Glutamatergic neuron (in vitro differentiated cells): ENCODE measurements at places on chromosomes 13 and 19.
A peak's percentile ranks its signal among the peaks of the same experiment; 100 is the strongest.

DNA sequence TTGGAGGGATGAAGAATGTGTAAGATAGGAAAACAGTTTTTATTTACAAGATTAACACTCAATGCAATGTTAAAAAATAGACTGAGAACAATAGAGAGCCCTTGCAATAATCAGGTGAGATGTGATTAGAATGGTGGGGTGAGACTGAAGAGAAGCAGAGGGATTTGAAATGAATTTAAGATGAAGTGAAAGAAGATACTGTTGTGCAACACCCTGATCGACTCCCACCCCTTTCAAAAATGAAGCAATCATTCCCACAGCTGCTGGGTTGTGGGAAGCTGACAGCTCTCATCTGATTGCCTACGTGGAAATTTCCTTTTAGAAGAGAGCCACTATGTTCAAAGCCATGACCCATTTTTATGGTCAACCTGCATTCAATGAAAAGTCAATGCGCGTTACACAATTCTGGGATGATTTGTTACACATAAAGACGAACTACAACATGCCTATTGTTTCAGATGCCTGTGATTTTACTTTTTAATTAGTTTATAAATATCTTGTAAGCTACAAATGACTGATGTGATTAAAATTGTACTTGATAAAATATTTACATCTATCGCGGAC is 1374.8 kb downstream of the PCDH9 start:
- DNase-seq, result no peak
- peaks cover 31% of the 10 kb centered on the region for H3K4me1 ChIP-seq
- H3K27me3 ChIP-seq, result no peaks in the 10 kb centered on the region
- peak overlapping the region; percentile 4 for H3K27ac ChIP-seq
- no peak overlapping the region for H3K4me3 ChIP-seq

DNA sequence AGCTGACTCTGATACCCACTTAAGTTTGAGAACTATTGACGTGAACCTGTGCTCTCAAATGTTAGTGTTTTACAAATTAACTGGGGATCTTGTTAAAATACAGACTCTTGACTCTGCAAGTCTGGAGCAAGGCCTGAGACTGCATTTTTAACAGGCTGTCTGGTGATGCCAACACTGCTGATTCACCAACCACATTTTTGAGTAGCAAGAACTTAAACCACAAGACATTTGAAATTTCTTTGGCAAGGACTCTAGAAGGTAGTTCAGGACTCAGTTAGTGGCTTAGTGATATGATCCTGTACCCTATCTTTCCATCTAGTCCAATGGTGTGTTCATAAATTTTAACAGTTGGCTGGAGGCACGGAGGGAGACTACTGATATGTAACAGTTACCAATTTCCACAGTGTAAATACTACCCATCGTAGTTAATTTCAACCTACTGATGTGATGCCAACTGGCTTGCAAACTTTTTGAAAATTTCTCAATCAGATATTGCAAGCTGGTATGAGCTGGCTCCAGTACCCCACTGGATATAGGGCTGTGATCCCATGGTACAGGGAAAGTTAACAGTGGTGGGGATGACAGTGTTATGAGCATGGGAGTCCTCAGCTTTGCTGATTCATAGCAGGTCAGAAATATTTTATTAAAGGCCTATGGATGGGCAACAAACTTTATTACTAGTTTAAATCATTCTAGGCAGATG is 255.1 kb downstream of the TBC1D4 start:
- no peak overlapping the region for H3K27ac ChIP-seq
- DNase-seq, result no peak
- no peak overlapping the region for H3K4me3 ChIP-seq
- H3K4me1 ChIP-seq, result peaks cover 13% of the 10 kb centered on the region
- H3K27me3 ChIP-seq, result no peaks in the 10 kb centered on the region

DNA sequence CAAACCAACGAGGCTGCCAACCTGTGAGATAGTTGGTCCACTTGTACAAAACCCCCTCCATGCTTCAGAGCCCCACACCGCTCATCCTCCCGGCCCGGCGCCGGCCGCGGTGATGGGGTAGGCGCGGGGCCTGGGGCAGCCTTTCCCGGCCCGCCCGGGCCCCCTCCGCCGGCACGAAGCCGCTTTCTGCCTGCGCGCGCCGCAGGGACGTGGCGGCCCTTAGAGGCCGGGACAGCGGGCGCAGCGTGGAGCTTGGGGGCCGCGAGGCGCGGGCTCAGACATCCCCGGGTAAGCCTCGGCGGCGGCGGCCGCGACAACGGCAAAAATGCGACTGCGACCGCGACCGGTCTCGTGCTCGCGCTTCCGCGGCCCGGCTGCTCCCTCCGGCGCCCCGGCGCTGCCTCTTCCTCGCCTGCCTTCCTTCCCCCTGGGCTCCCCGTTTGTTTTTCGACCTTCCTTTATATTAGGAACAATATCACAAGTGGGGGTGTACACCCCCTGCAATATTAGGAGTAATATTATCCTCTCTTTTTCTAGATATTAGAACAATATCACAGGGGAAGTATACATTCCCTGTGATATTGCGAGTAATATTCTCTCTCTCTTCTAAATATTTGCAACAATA is 53.9 kb upstream of the CEACAM21 start:
- H3K27ac ChIP-seq, result no peak overlapping the region
- peaks cover 1% of the 10 kb centered on the region for H3K4me1 ChIP-seq
- peak overlapping the region; percentile 89 for H3K4me3 ChIP-seq
- H3K27me3 ChIP-seq, result peaks cover 18% of the 10 kb centered on the region
- DNase-seq, result peak; percentile 55

- peaks cover 19% of the 10 kb centered on the region for H3K4me1 ChIP-seq
- H3K4me3 ChIP-seq, result no peak overlapping the region
- no peaks in the 10 kb centered on the region for H3K36me3 ChIP-seq
- peaks cover 11% of the 10 kb centered on the region for H3K27me3 ChIP-seq
- no peak for DNase-seq
- H3K27ac ChIP-seq, result no peak overlapping the region
Observed at GRCh38 chr19:35262101-35262761, 6.5 kb upstream of the USF2 start.

DNA sequence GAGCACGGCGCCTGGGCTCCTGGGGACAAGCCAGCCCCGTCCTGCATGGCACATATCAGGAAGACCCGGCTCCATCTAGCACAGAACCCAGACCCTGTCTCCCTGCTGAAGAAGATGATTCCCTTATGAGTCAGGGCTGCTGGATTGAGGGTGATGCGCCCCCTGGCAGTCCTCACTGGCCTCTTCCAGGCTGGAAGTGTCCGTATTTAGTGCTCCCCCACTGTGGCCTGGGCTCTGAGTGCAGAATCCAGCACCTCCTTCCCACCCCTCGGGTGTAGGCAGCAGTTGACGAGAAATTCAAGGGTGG is 14.9 kb downstream of the COMP start:
- peaks cover 5% of the 10 kb centered on the region for H3K4me1 ChIP-seq
- no peaks in the 10 kb centered on the region for H3K36me3 ChIP-seq
- H3K27ac ChIP-seq, result no peak overlapping the region
- H3K4me3 ChIP-seq, result no peak overlapping the region
- peaks cover 8% of the 10 kb centered on the region for H3K27me3 ChIP-seq
- no peak for DNase-seq

DNA sequence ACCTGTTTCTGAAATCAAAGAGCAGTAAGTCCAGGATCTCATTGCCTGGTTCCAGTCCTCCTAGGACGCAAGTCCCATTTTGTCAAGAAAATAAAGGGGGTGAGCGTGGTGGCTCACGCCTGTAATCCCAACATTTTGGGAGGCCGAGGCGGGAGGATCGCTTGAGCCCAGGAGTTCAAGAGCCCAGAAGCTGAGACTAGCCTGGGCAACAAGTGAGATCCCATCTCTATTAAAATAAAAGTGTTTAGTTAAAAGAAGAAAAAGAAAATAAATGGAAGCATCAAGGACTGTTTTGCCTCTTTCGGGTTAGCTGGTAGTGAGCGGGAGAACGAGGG is 344 bp upstream of the HAUS5 start:
- peaks cover 8% of the 10 kb centered on the region for H3K27me3 ChIP-seq
- peaks cover 7% of the 10 kb centered on the region for H3K36me3 ChIP-seq
- DNase-seq, result no peak
- peak overlapping the region; percentile 85 for H3K4me3 ChIP-seq
- H3K27ac ChIP-seq, result no peak overlapping the region

DNA sequence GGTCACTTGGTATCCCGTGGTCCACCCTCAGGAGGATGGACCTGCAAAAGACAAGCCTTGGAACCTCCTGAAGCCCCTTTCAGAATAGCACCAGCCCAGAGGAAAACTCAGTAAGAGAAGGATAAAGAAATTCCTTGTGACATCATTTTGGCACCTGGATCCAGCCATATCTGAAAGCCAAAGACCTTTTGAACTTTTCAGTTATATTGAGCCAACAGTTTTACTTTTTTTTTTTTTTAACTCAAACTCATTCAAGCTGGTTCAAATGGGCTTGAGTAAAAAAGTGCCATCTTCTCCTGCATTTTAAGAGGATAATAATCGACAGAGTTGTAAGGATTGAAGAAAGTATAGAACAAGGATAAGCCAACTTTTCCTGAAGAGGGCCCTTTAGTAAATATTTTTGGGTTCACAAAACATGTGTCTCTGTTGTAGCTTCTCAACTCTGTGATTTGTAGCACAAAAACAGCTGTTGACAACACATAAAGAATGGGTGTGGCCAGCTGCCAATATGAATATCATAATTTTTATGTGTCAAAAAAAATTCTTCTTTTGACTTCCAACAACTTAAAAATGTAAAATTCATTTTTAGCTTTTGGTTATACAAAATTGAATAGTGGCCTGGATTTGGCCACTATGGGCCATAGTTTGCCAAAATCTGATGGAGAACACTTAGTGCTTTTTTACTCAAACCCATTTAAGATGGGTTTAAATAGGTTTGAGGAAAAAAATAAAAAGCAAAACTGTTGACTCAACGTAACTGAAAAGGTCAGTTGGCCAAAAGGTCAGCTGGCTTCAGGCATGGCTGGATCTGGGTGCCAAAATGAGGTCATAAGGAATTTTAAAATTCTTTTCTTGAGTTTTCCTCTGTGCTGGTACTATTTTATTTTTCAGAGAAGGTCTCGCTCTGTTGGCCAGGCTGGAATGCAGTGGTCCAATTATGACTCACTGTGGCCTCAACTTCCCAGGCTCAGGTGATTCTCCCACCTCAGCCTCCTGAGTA is 50.7 kb downstream of the ACSBG2 start:
- DNase-seq, result no peak
- H3K27ac ChIP-seq, result no peak overlapping the region
- H3K4me3 ChIP-seq, result no peak overlapping the region

DNA sequence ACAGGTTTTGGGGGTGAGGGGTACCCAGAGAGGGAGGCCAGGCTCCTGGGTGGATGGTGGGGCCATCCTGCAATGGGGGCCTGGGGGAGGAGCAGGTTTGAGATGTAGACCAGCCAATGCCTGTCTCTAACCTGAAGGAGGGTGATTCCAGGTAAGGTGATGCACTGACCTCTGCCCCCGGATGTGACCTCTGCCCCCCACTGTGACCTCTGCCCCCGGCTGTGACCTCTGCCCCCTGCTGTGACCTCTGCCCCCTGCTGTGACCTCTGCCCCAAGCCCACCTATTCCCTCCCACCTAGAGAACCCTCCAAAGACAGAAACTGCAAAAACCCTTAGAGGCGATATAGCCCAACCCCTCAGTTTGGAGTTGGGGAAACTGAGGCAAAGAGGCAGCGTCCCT is 10.3 kb upstream of the SPACA4 start:
- no peak overlapping the region for H3K27ac ChIP-seq
- H3K4me3 ChIP-seq, result no peak overlapping the region
- H3K4me1 ChIP-seq, result no peaks in the 10 kb centered on the region
- no peak for DNase-seq
- H3K27me3 ChIP-seq, result no peaks in the 10 kb centered on the region

GRCh38 chr13:97256343-97256783 is 34.2 kb downstream of the MBNL2 start:
- H3K27ac ChIP-seq, result no peak overlapping the region
- H3K36me3 ChIP-seq, result no peaks in the 10 kb centered on the region
- H3K4me1 ChIP-seq, result peaks cover 33% of the 10 kb centered on the region
